Foreskin keratinocyte (primary cell): ENCODE measurements at places on chromosomes 1 and 21.

DNA sequence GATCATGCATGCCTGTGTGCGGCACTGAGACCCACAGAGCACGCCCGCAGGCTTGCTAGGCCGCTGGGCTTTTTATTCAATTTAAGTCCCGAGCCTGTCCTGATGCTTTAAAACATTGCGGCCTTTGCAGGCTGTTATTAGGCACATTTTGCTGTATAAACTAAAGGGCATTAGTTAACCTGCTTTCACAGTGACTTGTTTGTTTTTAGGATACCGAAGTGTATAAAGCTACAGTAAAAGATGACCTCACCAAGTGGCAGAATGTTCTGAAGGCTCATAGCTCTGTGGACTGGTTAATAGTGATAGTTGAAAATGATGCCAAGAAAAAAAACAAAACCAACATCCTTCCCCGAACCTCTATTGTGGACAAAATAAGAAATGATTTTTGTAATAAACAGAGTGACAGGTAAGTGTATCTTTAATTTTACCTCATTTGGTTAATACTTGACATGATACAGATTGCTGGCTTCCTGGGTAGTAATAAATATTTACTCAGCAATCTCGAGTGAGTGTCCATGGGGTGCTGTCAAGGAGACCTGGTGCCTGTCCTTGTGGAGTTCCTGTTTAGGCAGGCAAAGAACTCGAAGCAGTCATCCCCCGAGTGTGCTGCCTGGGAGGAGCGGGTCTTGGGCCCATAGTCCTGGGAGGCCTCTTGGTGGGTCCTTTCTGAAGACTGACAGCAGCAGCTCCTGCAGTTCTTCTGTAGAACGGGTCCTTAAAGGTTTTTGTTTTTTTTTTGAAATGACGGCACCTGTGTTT is 40.1 kb downstream of the TRAPPC10 start:
- DNase-seq, result no peak

DNA sequence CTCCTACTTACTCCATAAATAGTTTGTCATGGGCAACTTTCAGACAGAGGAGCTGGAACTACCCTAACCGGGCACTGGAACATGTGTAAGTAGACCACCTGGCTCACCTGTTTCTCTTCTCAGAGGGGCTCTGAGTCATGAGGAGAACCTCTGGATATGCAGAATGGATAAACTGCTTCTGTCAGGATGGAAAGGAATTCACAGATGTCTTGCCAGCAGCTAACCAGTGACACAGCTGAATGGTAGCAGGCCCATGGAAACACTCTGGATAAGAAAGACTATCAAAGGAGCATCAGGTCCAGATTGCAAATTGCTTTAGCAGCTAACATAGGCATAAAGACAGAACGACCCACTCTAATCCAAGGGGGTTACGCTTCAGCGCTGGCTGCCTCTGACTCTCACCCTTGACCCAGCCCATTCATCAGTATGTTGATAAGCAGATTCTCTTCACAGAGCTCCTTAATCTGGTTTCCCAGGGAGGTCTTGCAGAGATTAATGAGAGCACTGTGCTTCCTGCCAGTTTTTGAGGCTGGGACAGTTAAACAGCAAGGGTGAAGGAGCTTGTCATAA is 54.2 kb downstream of the HIVEP3 start:
- DNase-seq, result no peak

DNA sequence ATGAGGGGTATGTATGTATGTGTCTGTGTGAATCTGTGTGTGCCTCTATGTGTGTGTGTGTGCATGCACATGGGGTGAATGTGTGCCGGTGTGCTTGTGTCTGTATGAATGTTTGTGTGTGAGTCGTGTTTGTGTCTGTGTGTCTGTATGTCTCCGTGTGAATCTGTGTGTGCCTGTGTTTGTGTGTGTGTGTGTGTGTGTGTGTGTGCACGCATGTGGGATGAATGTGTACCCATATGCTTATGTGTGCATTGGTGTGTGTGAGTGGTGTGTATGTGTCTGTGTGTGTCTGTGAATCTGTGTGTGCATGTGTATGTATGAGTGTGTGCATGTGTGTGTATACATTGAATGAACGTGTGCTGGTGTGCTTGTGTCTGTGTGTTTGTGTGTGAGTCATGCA is 88.9 kb downstream of the MATN1 start:
- no peak for DNase-seq

DNA sequence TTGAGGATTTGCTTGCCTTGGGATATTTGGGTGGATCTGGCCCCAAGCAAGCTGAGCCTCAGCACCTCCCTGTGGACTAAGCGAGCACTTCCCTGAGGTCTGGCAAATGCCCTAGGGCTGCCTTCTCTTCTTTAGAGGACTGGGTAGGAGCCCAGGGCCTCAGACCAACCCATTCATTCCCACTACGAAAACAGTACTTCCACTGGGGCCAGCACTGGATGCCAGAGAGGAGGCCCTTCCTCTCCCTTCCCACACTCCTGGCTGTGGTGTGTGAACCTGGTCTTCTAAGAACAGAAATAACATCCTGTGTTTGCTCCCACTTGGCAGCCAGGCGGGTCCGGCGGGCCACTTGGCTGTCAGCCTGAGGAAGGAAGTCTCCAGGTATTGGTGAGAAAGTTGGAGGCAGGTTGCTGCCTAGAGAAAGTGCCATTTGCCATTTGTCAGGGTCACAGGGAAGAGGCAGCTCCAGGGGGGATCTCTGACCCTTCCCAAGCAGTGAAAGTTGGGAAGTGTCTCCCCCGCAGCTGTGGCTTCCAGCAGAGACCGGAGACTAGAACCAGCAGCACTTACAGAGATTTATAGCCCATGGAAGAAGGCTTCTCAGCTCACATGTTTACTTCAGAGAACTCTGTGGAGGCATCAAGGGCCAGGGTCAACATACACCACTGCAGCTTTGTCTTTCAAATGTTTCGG is 323.5 kb downstream of the SIPA1L2 start:
- no peak for DNase-seq

GRCh38 chr1:30462826-30463425 is 260.5 kb downstream of the MATN1 start:
- DNase-seq, result no peak

GRCh38 chr1:45928486-45929205 is 125.2 kb downstream of the MAST2 start:
- no peak for DNase-seq

DNA sequence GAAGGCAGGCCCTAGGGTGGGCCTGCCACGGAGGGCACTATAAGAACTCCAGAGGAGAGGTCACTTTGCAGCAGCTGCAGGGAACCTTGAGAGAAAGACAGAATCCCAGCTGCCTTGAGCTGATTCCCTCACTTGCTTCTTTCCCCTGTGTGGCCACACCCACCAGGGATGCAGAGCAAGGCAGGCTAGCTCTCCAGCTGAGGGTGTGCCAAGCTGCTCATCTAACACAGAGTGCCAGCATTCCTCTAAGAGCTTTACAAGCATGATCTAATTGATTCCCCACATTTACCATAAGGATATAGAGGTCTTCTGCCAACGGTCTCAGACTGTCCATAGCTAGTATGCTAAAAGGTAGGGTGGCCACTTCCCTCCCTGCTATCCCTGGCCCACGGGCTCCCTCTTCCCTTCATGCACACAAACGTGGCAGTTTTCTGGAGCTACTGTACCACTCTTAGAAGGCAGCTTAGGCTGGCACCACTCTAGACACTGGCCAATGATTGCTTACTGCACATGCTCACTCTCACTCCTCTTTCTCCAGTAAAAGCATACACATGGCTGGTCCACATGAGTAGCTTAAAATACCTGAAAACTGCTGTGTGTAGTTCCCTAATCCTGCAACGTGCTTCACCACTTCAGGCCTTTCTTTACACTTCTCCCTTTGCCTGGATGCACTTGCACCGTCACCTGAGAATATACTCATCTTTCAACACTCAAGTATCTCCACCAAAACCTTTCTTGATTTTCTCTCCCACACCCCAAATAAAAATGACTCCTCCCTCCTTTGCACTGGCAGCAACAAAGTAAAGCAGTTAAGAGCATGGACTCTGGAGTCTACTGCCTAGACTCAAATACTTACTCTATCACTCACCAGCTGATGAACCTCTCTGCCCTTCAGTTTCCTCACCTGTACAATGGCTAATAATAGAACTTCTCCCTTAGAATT is 57.7 kb downstream of the DMAP1 start:
- no peak for DNase-seq

GRCh38 chr1:184022668-184023067 is 14.9 kb downstream of the COLGALT2 start:
- no peak for DNase-seq

DNA sequence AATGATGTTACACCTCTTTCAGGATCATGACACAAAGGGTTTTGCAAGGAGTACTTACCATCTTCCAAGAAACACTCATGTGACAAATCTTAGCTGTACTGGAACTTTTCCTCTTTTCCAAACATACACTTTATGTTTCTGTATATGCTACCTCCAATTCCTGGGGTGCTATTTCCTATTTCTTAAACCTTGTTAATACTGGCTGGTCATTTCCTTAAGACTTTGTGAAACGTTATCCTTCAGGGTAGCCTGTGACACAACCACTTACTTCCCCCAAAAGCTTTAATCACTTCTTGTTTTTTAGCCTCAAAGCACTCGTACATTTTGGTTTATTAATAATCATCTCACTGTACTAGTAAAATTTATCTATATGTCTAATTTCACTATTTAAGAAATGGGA is 39.4 kb downstream of the OR10Z1 start:
- DNase-seq, result no peak

GRCh38 chr1:173149887-173150286 is 57.2 kb downstream of the TNFSF4 start:
- peak; percentile 61 for DNase-seq

- DNase-seq, result no peak
These were observed 29.4 kb upstream of the SSX2IP start for GRCh38 chr1:84719543-84720217.

GRCh38 chr1:25110036-25110435 is 122.3 kb downstream of the SYF2 start:
- no peak for DNase-seq

- no peak for DNase-seq
These were observed 209.6 kb upstream of the DPYD start for GRCh38 chr1:98130408-98130807.

DNA sequence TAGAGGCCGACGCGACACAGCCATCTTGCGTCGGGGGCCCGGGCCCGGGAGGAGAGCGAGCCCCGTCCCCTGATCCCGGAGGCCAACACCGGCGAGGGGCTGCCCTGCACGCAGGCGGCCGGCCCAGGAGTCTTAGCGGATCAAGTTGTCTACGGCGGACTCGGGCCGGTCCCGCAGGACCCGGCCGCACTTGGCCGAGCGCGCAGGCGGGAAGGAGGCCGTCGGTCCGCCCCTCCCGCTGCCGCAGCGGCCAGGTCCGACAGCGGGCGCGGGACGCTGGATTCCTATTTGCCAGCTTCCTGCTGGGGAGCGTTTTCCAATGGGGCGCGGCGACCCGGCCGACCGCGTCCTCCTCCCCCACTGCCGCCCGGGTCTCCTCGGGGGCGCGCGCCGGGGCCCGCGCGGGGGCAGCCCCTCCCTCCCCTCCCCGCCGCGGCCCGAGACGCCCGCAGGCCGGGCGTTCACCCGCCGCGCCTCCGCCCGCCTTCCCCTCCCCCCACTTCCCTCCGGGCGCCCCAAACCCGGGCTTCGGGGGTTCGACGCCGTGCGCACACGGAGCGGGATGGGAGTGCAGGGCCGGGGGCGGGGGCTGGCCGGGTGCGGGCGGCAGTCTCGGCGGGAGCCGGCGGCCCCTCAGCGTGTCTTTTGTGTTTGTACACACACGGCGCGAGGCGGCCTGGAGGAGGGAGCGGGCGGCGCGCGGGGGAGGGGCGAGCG is 517 bp upstream of the H3-3A start:
- DNase-seq, result no peak

GRCh38 chr1:206878456-206878855 is 13.0 kb downstream of the IL20 start:
- no peak for DNase-seq

DNA sequence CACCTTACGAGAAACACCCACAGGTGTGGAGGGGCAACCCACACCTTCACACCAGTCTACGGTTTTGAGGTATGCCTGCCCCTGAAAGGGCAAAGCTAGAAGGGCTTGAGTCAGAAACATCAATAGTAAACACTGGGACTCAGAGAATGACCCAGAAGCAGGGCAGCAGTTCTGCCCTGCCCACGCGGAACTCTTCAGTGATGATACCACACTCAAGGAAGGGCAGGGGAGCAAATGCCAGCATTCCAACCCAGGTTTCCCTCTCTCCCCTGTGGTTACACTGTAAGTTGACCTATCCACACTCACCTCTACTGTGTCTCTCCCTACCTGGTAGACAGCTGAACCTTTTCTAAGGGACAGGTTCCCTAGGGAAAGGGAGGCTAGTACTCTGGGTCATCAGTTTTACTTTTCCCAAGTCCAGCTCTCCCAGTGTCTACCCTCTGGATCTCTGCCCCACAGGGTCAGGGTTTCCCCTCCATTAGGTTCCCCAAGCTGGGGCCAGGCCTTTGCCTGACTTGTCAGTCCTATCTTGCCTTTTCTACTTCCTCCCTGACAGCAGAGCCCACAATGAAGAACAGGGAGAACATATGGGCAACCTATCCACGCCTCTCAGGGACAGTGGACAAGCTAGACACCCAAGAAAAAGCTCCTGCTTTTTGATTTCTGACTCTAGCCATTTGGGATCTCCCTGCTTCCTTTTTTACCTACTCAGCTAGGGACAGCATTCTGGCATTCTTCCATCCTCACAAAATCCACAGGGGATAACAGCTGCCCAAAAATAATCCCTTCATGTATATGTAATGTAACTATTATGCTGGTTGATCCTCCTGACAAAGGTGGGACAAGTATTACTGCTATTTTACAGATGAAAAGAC is 3.0 kb downstream of the F11R start:
- no peak for DNase-seq

DNA sequence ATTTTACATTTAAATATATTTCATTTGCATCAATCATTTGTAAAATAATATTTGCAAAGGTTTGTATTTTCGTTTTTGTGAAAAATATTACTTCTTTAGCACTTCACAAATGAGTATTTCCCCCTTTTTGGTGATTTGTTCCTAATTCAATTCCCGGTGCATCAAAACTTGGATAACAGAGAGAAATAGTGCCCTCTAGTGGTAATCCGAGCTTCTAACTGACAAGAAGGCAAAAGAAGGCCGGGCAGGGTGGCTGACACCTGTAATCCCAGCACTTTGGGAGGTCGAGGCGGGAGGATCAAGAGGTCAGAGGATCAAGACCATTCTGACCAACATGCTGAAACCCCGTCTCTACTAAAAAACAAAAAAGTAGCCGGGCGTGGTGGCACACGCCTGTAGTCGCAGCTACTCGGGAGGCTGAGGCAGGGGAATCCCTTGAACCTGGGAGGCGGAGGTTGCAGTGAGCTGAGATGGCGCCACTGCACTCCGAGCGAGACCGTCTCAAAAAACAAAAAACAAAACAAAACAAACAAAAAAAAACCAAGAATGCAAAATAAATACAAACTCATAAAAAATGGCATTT is 137.7 kb downstream of the COL11A1 start:
- DNase-seq, result peak; percentile 40

GRCh38 chr1:32627596-32628162 is 22.7 kb downstream of the ZBTB8OS start:
- DNase-seq, result no peak

GRCh38 chr1:201606096-201606495 is 67.2 kb downstream of the NAV1 start:
- no peak for DNase-seq

GRCh38 chr1:27833470-27833869 is 2.9 kb downstream of the PPP1R8 start:
- no peak for DNase-seq

GRCh38 chr21:15896501-15896900 is 166.7 kb downstream of the USP25 start:
- no peak for DNase-seq
